ENCODE measurements at places on chromosomes 2 and 18. TPM values are rescaled to one million over a fixed set of nuclear protein-coding genes. Genes with fewer than 3 reads are reported as not detected.
A peak's percentile ranks its signal among the peaks of the same experiment; 100 is the strongest.

The EMILIN2 gene
- 22.4 TPM for polyA plus RNA-seq

- DNase-seq: no peak
These were observed 250.0 kb downstream of the TCF4 start for GRCh38 chr18:55337908-55338521.

- no peak for DNase-seq
These were observed 89.2 kb downstream of the STPG4 start for GRCh38 chr2:47065771-47066380.

DNA sequence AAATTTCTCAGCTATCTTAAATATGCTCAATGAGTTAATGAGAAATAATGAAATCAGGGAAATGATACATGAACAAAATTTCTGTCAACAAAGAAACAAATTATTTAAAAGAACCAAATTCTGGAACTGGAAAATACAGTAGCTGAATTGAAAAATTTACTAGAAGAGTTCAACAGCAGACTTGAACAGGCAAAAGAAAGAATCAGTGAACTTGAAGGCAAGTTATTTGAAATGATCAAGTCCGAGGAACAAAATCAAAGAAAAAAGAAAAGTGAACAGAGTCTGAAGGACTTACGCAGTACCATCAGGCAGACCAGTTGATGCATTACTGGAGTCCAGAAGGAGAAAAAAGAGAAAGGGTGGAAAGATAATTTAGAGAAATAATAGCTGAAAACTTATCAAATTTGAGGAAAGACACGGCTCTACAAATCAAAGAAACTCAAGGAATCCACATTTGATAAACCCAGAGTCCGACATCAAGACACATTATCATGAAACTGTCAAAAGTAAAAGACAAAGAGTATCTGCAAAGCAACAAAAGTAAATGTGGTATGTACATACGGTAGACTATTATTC is 83.6 kb downstream of the CCDC138 start:
- DNase-seq: no peak

The GORASP2 gene
- 61.0 TPM for polyA plus RNA-seq

GRCh38 chr2:19883486-19883885 is 18.3 kb downstream of the TTC32 start:
- no peak for DNase-seq

GRCh38 chr2:213696442-213696841 is 412.2 kb downstream of the SPAG16 start:
- no peak for DNase-seq

The BCL11A gene
- 4.9 TPM for polyA plus RNA-seq

The MYOM1 gene
- 731 TPM for polyA plus RNA-seq

- DNase-seq: no peak
These were observed 38.3 kb upstream of the ANKRD44 start for GRCh38 chr2:197348721-197349360.

DNA sequence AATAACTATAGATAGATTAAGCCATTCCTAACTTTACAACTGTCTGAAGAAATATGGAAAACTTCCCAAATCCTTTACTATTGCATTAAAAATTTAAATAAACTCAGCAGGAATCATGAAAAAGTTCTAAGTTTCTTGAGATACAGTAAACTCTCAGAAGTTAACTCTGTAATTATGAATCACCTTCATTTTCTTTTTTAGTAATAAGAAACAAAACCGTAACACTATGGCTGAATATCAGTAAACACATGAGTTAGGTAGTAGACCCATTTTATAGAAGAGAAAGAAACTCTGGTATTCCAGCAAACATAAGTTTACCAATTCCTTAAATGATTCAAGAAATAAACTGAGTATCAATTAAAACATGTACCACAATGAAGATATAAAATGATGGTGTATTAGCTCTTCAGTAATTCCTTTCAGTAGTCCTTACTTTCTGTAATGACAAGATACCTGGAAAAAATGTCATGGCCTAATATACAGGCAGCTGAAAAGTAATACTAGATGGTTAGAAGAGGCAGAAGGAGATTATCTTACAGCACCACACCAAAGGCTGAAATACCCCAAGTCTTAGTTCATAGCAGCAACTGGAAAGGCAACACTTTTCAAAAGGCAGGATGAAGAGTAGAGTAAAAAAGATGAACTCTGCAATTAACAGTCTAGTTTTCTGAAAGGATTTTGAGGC is 11.5 kb downstream of the TRIP12 start:
- no peak for DNase-seq

GRCh38 chr2:209458008-209458979 is 34.4 kb downstream of the MAP2 start:
- DNase-seq: no peak

The SERPINB13 gene
- polyA plus RNA-seq: not detected

DNA sequence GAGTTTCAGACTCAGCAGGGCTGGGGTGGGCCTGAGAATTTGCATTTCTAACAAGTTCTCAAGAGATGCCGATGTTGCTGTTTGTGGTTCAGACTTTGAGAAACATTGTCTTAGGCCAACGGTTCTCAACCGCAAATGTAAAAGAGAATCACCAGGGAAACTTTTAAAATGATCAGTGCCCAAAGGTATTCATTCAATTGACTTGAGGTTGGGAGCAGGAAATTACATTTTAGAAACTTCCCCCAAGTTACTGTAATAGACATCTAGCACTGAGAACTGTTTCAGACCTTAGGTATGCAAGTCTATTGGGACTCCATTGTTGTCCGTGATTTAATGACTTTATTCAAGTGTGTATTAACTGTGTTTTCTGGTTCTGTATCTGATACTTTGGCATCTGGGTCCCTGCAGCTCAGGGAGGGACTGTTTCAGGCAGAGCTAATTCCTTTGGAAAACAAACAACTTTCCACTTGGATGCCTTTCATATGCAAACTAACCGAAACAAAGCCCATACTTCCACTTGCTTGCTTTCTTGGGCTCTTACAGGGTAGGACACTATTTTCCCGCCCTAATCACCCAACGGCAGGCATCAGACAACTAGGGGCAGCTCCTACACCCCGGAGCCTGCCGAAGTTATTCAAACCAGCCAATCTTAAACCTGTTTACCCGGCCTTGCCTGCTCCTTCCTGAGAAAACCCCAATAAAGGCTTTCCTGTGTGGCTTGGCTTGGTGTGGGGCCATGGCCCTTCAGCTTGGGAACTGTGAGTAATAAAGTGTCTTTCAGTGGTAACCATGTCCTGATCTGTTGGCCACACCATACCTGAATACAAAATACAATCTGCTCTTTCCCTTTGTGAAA is 97.6 kb downstream of the POLE4 start:
- no peak for DNase-seq

DNA sequence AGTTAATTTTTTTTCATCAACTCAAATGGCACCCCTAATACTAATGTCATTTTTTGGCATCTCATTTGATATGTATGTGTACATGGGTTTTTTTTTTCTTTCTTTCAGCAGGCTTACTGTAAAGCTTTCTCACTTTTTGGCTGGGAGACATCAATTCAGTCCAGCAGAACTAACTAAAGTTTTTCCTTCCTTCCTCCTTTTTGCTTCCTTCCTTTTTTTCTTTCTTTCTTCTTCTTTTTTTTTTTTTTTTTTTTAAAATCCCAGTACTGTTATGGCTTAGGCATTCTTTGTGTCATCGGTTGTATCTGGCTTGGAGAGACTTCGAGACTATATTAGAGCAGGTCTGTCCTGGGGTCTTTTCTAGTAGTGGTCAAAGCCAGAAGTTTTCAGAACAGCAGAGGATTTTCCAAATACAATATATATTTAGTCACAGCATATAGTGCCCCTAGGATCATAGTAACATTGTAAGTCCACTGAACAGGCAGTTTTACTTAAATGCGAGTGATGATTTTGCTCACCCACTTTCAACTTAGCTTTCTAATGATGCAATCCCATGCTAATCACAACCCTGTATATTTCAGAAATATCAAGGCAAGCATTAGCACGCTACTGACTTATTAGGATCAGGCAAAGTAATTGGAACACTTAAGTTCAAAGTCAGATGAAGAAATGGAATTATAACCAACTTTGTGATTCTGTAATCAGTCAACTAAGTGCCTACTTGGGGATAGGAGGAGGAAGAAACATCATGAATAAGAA is 4.0 kb downstream of the KLHL29 start:
- no peak for DNase-seq

The GPR39 gene
- 0.20 TPM for polyA plus RNA-seq

The ABCB6 gene
- polyA plus RNA-seq: 31.9 TPM

GRCh38 chr2:158518084-158518483 is 61.3 kb downstream of the PKP4 start:
- no peak for DNase-seq

DNA sequence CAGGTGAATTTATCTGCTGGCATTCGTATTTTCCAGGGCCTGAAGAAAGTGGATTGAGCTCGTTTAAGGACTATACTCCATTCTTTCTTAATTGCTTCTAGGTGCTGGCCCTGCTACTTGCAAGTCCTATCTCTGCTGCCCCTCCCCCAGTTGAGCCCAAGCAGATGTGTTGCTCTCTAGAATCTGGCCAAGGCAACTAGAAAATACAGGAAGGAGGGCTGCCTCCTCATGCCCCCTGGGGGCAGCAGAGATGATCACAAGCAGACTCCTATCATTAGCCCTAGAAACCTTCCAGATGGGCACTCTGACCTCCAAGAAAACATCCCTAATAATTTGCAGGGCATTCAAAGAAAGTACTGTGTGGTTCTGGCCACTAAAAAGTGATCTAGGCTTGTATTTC is 72.5 kb upstream of the CYP26B1 start:
- no peak for DNase-seq

The SEMA4C gene
- polyA plus RNA-seq: 30.4 TPM

The EMILIN1 gene
- 61.4 TPM for polyA plus RNA-seq

- DNase-seq: no peak
These were observed 77.1 kb downstream of the SFXN5 start for GRCh38 chr2:72994282-72994990.

- no peak for DNase-seq
These were observed 33.1 kb upstream of the ZNF532 start for GRCh38 chr18:58831606-58832005.

DNA sequence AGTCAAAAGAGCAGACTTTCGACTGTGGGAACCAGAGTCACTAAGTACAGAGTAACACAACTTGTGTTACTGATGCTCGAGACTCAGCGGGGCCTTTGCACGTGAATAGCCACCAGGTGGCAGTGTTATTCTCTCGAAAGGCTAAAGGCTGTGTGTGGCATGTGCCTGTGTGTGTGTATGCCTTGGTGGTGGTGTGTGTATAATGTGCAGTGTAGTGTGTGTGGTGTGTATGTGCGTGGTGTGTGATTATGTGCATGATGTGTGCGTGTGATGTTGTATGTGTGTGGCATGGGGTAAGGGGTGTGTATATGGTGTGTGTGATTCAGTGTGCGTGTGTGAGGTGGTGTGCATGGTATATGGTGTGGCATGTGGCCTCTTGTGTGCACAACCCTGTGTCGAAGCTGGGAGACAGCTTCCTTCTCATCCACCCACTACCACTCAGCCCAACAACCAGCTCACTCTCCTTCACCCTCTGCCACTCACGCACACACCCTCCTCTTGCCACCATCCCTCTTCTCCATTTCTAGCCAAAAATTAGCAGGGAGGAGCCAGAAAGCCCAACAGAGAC is 83.0 kb upstream of the ZNF532 start:
- DNase-seq: peak; percentile 54

The GKN2 gene
- polyA plus RNA-seq: not detected

DNA sequence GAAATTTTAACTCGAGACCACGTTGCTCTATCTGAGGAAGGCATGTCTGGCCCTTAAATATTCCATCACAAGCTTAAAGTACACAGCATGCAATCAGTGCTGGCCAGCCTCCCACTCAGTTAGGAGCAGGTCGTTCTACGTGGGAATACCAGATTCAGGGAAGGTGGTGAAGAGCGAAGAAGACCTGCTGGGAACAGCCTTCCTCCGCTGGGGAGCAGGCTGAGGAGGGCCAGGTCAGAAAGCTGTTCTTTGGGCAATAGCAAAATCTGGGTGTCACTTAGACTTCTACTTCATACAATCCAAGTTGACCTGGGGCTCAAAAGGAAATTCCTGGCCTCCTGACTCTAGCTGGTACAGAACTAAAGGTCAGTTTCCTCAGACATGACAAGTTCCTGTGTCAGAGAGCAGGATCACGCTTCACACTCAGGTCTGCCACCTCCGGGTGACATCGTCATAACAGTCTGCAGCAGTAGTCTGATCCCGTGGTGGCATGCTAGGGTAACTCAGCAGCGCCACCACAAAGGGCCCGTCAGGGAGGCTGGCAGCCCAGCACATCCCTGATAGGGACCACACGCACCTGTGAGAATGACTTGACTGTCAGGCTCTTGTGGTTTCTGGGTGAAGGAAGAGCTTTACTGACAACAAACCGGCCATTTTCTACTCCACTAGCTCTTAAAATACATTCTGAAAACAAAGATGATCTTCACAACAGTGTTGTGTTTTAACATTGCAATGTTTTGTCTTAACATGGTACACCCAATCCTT is 35.2 kb upstream of the NAPG start:
- DNase-seq: no peak

- no peak for DNase-seq
These were observed 822 bp downstream of the UBE2E3 start for GRCh38 chr2:180980943-180981911.

GRCh38 chr2:122326471-122326870 is 571.0 kb downstream of the TSN start:
- no peak for DNase-seq

DNA sequence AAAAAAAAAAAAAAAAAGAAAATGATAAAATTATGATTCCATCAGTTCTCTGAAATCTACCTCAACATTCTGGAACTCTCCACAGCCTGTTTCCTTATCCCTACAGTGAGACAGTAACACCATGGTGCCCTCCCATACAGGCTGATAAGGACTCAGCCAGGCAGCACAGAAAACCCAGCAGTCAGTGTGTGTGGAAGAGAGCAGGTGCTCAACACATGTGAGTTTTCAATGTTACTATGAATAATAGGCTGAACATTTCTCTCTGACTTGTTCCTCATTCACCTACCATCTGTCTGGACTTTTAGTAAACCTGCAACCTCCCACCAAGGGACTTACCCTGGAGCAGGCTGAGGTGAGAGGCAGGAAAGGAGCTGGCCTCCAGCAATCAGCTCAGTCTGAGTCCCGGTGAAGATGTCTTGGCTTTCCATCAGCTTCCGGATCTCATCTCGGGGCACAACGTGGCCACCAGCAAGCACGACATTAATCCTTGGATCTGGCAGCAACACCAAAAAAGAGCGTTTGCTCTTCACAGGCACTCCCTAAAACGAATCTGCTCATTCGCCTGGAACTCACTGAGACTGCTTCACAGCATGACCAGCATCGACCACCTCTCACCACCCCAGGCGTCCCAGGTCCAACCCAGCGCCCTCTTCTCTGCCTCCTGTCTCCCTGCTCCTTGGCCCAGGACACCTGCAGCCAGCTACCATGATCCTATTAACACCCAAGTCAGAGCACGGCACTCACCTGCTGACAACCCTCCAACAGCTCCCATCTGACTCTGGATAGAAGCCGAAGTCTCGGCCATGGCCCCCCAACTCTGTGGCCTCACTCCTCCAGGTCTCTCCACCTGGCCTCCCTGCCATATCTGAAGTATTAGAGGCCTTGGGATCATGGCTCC is 16.5 kb downstream of the PASK start:
- DNase-seq: no peak
